ENCODE measurements at places on chromosomes 2 and 18.

GRCh38 chr18:6731222-6731596 lies 1.7 kb downstream of the ARHGAP28 start:
- no peak overlapping the region for H3K4me3 ChIP-seq
- no peaks in the 10 kb centered on the region for H3K27me3 ChIP-seq
- no peaks in the 10 kb centered on the region for H3K36me3 ChIP-seq
- H3K27ac ChIP-seq: no peak overlapping the region
- H3K4me1 ChIP-seq: no peaks in the 10 kb centered on the region

DNA sequence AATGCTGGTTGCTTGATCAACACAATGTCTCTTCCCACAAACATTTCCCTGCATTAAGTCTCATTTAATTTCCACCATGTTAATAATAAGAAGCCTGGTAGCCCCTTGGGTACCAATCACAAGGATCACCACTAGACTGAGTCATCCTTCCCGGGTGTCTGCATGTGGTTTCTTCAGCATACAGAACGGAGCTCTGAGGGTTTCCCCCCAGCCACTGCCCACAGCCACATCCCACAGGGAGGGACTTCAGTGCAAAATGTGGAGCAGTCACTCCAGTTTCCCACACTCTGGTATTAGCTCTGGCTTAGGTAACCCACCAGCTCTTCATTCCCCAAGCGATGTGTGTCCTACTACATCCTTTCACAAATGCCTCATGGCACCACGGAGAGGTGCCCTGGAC lies 42.7 kb upstream of the POLE4 start:
- DNase-seq: no peak
- no peaks in the 10 kb centered on the region for H3K36me3 ChIP-seq
- H3K4me1 ChIP-seq: no peaks in the 10 kb centered on the region
- no peak overlapping the region for H3K4me3 ChIP-seq

DNA sequence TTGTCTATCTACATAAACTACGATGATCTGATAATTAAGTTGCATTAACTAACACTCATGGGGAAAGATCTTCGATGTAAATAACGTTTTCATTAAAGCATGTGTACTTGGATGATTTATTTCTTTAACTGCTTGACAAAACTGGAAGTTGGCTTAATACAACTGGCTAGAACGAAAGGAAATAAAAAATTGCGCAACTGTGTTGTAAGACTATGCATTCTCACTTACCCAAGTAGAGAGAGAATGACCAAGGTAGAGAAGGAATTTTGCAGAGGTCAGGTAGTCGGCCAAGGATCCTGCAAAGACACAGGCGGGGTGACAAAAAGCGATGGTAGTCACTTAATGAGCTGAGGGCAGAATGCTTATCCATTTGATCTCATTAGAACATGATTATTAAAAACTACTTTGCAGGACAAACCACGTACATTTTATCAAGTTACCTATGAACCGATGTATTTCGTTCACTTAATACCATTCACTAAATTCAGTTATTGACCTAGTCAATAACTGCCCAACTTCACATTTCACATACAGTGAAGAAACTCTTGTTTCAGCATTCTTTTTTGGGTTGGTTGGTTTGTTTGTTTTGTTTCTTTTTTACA lies 900 bp downstream of the SLC40A1 start:
- no peak for DNase-seq
- H3K4me1 ChIP-seq: peaks cover 20% of the 10 kb centered on the region
- no peaks in the 10 kb centered on the region for H3K36me3 ChIP-seq
- H3K27ac ChIP-seq: no peak overlapping the region

- H3K4me3 ChIP-seq: no peak overlapping the region
- H3K27ac ChIP-seq: no peak overlapping the region
- no peaks in the 10 kb centered on the region for H3K27me3 ChIP-seq
- DNase-seq: no peak
- H3K4me1 ChIP-seq: peaks cover 14% of the 10 kb centered on the region
- no peaks in the 10 kb centered on the region for H3K36me3 ChIP-seq
These were observed 14.2 kb upstream of the SPATA3 start for GRCh38 chr2:230981704-230982103.

DNA sequence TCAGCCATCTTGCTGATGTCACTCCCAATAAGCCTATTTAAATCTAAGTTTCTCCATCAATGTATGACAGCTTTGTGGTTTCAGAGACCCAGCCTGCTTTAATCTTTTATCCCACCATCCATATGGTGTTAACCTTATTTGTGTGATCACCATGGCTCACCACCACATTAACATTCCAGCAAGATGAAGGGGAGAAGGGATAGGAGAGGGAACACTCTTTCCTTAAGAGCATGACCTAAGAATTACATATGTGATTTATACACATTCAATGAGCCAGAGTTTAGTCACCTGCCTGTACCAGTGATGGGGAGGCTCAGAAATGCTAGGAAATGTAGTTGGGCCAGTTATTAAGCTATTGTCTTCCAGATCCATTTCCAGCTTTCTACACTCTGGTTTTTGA lies 44.5 kb upstream of the CHN1 start:
- no peak for DNase-seq
- no peak overlapping the region for H3K4me3 ChIP-seq
- H3K36me3 ChIP-seq: no peaks in the 10 kb centered on the region
- no peaks in the 10 kb centered on the region for H3K4me1 ChIP-seq
- H3K27me3 ChIP-seq: no peaks in the 10 kb centered on the region

GRCh38 chr2:170715062-170715931 lies at the start of gene SP5:
Gene SP5 (plus strand): TSS chr2:170715337. CDS start chr2:170715513, 176 bp downstream.
- H3K36me3 ChIP-seq: no peaks in the 10 kb centered on the region
- H3K27ac ChIP-seq: no peak within 1 kb of the TSS
- peaks cover 39% of the 10 kb centered on the region for H3K27me3 ChIP-seq
- H3K4me3 ChIP-seq: peak within 1 kb of the TSS; percentile 63

DNA sequence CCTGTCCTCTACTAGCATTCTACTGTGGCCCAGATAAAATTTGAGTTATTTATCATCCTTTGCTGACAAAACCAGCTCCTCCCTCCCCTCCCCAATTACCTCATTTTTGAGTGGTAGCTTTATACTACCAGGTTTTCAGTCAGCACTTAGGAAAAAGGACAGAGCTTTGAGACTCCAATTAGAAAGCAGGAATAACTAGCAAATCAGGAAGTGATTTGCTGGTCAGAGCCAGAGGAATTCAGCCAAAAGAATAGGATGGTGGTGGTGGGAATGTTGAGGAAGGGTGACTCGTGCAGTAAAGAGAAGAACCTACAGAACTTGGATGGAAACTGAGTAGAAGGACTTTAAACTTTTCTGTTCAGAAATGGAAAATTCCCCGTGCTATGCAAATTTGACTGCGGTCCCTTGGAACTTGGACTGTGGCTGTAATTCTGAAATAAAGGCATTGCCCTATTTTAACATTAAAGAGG lies 3.7 kb downstream of the MYL12B start:
- H3K27me3 ChIP-seq: no peaks in the 10 kb centered on the region
- H3K4me3 ChIP-seq: peak overlapping the region; percentile 95
- no peak overlapping the region for H3K27ac ChIP-seq

DNA sequence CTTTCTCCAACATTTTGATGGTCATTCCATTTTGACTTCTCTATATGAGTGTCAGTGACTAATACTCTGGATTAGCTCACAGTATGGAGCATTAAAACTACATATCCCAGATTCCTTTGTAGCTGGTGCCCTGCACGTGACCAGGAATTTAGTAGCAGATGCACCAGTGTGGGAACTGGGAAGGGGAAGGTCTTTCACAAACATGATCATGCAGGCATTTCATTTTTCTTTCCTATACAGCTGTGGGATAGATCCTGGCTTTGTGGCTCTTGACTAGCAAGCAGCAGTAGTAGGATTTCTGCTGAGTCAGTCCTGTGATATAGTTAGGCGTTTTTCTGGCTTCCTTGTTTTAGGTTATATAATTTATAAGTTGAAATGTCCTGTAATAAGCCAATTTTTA lies 971.0 kb upstream of the CDH2 start:
- no peak for DNase-seq
- no peaks in the 10 kb centered on the region for H3K27me3 ChIP-seq
- H3K4me3 ChIP-seq: no peak overlapping the region
- H3K4me1 ChIP-seq: no peaks in the 10 kb centered on the region
- H3K27ac ChIP-seq: no peak overlapping the region
